ENCODE measurements at places on chromosomes 2 and 18. TPM values are rescaled to one million over a fixed set of nuclear protein-coding genes. Genes with fewer than 3 reads are reported as not detected.

Gene ATOH8
- 0.29 TPM for total RNA-seq

Gene IL1F10
- not detected for total RNA-seq

Gene TMEM169
- 0.93 TPM for total RNA-seq

Gene CACNB4
- total RNA-seq: 0.83 TPM

GRCh38 chr2:188293601-188294351, 2.1 kb downstream of the GULP1 start:
- H3K4me3 ChIP-seq: no peak overlapping the region
- no peak overlapping the region for H3K27ac ChIP-seq
- H3K36me3 ChIP-seq: no peaks in the 10 kb centered on the region
- peaks cover 46% of the 10 kb centered on the region for H3K27me3 ChIP-seq
- peaks cover 7% of the 10 kb centered on the region for H3K4me1 ChIP-seq

DNA sequence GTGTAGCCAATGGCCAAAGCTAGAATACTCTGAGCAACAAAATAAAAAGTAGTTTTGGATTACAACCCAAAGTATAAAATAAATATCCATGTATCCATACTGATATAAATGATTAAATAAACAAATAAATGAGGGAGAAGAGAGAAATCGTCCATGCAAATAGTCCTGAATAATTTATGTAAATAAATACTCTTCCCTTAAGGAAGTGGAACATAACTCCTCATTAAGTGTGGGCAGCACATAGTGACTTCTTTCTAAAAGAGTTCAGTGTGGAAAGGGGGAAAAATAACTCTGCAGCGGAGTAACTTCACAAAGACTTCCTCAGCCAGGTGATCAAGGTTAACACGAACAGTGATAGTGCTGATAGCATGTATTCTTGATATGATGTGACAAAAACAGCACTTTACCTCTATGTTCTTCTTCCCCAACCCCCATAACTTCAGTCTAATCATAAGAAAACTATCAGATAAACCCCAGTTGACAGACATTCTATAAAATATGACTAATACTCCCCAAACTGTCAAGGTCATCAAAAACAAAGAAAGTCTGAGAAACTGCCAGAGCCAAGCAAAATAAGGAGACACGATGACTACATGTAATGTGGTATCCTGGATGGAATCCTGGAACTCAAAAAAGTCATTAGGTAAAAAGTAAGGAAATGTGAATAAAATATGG, 30.7 kb downstream of the METTL8 start:
- H3K27me3 ChIP-seq: no peaks in the 10 kb centered on the region
- no peak overlapping the region for H3K4me3 ChIP-seq
- DNase-seq: no peak
- H3K4me1 ChIP-seq: peaks cover 21% of the 10 kb centered on the region

GRCh38 chr2:1487758-1488157, 74.5 kb downstream of the TPO start:
- H3K4me3 ChIP-seq: no peak overlapping the region
- no peaks in the 10 kb centered on the region for H3K36me3 ChIP-seq
- no peaks in the 10 kb centered on the region for H3K27me3 ChIP-seq
- no peaks in the 10 kb centered on the region for H3K4me1 ChIP-seq
- DNase-seq: no peak

GRCh38 chr18:62590799-62591590, 68.2 kb downstream of the ZCCHC2 start:
- peaks cover 9% of the 10 kb centered on the region for H3K27me3 ChIP-seq
- H3K36me3 ChIP-seq: peaks cover 9% of the 10 kb centered on the region
- no peak overlapping the region for H3K4me3 ChIP-seq
- no peak for DNase-seq
